ENCODE measurements at places on chromosomes 11 and 22. TPM values are rescaled to one million over a fixed set of nuclear protein-coding genes. Genes with fewer than 3 reads are reported as not detected.

CHADL gene
- total RNA-seq: 13.2 TPM

MOV10L1 gene
- total RNA-seq: 0.23 TPM

DNA sequence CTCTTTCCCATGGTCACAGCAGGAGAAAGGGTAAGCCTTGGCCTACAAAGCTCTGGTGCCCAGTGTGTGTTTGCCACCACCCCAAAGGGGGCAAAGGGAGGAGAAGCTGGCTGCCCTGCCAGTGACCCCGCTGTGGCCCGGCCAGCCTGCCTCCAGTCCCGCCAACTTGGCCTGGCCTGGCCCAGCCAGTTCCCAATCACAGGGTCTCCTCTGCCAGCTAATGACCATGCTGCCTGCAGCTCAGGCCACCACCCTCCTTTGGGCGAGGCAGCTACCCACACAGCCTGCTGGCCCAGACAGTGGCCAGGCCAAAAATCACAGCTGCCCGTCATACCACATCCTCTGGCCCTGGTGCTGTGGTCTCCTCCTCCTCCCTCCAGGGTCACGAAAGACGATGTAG, 5.1 kb downstream of the GDPD5 start:
- no peak for DNase-seq
- no peaks in the 10 kb centered on the region for H3K27me3 ChIP-seq
- H3K27ac ChIP-seq: no peak overlapping the region
- no peak overlapping the region for H3K4me3 ChIP-seq
- H3K36me3 ChIP-seq: no peaks in the 10 kb centered on the region

DNA sequence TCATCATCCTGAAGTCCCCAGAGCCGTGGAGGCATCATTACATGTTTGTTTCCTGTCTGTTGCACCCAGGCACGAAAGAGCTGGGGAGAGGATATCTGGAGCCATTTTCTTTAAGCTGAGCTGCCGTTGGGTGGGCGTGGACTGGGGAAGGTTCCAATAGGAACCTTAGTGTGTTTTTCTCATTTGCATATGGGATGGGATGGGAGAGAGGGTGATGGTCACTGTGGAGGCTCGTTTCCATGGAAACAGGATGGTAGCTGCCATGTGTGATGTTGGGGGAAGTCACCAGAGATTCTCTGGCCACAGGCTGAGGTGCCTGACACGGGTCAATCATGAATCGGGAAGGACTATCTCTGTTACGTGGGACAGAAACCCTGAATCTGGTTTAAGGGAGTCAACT, 39.7 kb downstream of the CACNA1I start:
- H3K27ac ChIP-seq: no peak overlapping the region
- H3K4me3 ChIP-seq: no peak overlapping the region
- H3K4me1 ChIP-seq: no peaks in the 10 kb centered on the region
- H3K36me3 ChIP-seq: no peaks in the 10 kb centered on the region
- peaks cover 70% of the 10 kb centered on the region for H3K27me3 ChIP-seq
- no peak for DNase-seq

AP5B1 gene
- 20.9 TPM for total RNA-seq

GRCh38 chr11:64720640-64721358, 2.2 kb downstream of the NRXN2 start:
- no peak overlapping the region for H3K27ac ChIP-seq
- peaks cover 6% of the 10 kb centered on the region for H3K4me1 ChIP-seq
- no peak overlapping the region for H3K4me3 ChIP-seq
- no peak for DNase-seq

DNA sequence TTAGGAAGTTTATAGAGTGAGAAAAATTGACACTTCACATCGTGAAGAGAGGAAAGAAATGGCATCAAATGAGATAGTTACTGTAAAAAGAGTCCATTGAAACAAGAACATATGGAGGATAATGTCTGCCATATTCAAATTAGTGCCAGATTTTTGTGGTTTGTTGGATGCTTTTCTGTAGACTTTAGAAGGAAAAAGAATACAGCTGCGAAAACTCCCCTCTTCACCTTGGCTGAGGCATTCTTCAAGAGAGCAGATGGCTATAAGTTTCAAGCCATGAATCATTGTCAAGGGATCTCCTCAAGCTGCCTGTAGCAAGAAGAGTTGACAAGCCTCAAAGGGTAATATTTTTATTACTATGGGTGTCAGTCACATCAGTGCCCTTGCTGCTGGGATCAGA, 507.4 kb upstream of the RAG2 start:
- H3K4me3 ChIP-seq: no peak overlapping the region
- H3K36me3 ChIP-seq: no peaks in the 10 kb centered on the region
- no peak for DNase-seq

DNA sequence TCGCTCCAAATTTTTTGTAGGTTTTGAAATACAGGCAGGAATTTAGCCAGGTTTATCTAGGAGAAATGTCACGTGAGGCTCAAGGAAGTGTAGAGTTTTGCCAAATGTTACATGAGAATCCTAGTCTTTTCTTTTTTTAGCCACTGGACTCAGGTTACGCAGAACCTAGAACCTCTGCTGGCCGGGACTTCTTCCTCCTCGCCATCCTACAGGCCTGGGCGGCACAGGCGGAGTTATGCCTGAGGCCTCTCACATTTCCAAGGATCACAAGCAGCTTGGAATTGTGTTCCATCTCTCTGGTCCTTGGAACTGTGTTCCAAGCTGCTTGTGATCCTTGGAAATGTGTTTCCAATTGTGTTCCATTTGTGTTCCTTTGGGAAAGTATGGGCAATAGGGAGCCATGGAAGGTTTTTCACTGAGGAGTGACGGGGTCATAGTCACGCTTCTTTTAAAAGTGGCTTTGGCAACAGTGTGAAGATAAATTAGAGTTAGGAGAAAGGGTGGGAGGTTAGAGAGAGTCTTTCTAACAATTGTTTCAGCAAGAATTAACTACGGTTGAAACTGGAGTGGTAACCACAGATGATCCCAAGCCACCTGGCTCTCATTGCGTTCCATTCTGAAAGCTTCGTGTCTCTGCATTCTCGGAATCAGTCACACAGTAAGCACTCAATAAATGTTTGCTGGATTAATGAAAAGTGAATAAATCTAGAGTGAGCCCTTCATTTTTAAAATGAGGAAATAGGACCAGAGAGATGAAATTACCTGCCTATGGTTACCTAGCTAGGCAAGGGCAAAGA, 12.5 kb upstream of the POU2AF1 start:
- H3K4me1 ChIP-seq: no peaks in the 10 kb centered on the region
- no peak overlapping the region for H3K27ac ChIP-seq
- no peak overlapping the region for H3K4me3 ChIP-seq
- DNase-seq: no peak
- no peaks in the 10 kb centered on the region for H3K27me3 ChIP-seq

DNA sequence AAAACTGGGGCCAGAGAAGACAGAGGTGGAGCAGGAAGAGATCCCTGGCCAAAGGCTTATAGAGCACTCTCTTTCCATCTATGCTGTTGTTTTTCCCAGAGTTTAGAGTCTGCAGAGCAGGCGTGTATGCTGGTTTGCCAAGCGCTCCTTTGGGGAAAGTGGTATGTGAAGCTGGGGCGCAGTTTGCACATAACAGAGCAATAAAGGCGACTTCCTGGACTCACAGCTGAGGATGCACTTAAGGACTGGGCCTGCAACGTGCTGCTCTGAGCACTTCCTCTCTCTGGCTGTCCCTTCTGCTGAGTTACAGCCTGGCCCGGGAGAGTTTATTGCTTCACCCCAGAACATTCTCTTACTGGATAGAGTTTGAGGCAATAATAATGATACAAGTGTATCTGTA, 41.7 kb downstream of the THAP12 start:
- no peaks in the 10 kb centered on the region for H3K27me3 ChIP-seq
- peak overlapping the region; percentile 57 for H3K27ac ChIP-seq
- H3K36me3 ChIP-seq: no peaks in the 10 kb centered on the region
- no peak for DNase-seq
- peaks cover 17% of the 10 kb centered on the region for H3K4me1 ChIP-seq

DNA sequence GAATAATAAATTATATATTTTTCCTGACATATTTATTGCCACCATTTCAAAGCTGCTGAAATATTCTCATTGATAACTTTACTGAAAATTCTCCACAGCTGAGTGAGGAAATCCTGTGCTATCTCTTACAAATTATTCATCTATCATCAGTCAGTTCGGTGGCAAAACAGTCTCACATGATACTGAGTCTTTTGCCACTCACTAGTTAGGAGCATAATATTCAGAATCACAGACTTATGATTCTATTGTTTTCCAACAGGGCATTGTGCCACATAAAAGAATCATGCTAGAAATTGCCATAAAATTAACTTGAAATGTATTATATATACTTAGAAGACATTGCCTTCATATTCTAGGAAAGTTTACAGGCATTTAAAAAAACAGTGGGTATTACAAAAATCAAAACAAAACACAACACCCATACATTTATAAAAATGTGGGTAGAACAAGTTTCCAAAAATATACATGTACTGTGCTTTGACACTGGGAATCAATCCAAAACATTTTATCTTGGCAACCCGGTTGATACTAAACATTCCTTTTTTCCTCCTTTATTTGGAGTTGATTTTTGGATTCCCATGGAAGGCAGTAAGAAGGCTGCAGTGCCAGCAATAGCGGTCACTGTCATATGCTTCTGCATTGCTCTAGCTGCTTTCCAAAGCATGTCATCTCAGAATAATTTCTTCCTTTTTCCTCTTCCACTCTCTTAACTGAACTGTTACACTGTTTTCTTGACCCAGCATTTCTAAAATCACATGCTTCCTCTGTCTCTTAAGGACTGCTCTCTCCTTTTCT, 42.5 kb downstream of the ATG16L2 start:
- DNase-seq: no peak
- peaks cover 10% of the 10 kb centered on the region for H3K36me3 ChIP-seq

DNA sequence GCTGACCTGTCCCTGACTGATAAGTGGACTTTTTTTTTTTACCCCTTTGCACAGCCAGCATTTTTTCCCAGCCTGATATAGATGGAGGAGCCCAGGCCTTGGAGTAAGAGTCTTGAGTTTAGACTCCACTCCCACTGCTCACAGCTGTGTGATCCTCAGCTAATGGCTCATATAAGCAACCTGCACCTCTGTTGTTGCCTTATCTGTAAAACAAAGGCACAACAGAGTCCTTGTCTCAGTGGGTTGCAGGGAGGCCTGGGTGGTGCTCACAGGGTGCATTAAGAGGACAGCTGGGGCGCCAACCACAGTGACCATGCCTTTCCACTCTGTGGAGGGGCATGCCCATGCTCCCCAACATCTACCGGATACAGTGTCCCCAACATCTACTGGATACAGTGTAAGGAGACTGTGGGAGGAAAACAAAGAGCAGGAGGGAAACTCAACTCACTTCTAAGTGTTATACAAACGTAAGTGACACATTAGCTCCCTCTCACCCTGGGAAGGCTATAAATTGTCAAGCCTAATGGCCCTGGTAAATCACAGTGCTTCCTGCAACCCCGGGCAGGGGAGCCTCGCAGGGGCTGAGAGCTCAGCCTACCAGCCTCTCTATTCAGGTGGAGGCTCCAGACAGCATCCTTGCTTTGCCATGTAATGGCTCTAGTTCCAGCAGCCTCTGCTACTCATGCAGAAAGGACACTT, 109.5 kb downstream of the TENM4 start:
- DNase-seq: no peak
- H3K27me3 ChIP-seq: no peaks in the 10 kb centered on the region
- no peaks in the 10 kb centered on the region for H3K36me3 ChIP-seq
- H3K4me3 ChIP-seq: no peak overlapping the region
- no peaks in the 10 kb centered on the region for H3K4me1 ChIP-seq

- H3K27ac ChIP-seq: no peak overlapping the region
- H3K36me3 ChIP-seq: peaks cover 24% of the 10 kb centered on the region
- H3K27me3 ChIP-seq: no peaks in the 10 kb centered on the region
Measured at GRCh38 chr11:72760539-72761405, 8.6 kb upstream of the ARAP1 start.

DNA sequence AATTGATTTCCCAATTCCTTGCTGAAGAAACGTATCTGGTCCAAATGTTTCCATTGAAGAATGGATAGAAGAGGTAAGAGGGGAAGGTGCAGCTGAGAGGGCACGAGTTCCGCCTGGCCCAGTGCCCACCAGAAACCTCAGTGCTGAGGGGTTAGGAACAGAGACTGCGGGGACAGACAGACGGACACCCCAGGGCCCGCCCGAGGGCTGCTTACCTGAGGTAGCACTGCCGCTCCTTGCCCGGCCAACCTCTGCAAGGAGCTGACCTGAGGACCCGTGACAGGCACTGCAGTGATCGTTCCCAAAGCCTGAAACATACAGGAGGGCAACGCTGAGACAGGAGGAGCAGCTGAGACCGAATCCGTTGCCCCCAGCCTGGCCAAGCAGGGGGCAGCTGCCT, 89.6 kb downstream of the PHF21B start:
- H3K27me3 ChIP-seq: no peaks in the 10 kb centered on the region
- no peak overlapping the region for H3K27ac ChIP-seq
- no peaks in the 10 kb centered on the region for H3K4me1 ChIP-seq

GRAP2 gene
- 1.4 TPM for total RNA-seq

GRCh38 chr11:111352935-111353710, 26.0 kb downstream of the POU2AF1 start:
- no peaks in the 10 kb centered on the region for H3K4me1 ChIP-seq
- H3K27ac ChIP-seq: no peak overlapping the region
- no peak overlapping the region for H3K4me3 ChIP-seq
- H3K27me3 ChIP-seq: no peaks in the 10 kb centered on the region
- H3K36me3 ChIP-seq: no peaks in the 10 kb centered on the region

GRCh38 chr11:121794671-121795141, 321.3 kb downstream of the BLID start:
- H3K4me3 ChIP-seq: no peak overlapping the region
- no peaks in the 10 kb centered on the region for H3K36me3 ChIP-seq
- peak; percentile 57 for DNase-seq
- no peaks in the 10 kb centered on the region for H3K27me3 ChIP-seq
- peaks cover 12% of the 10 kb centered on the region for H3K4me1 ChIP-seq

- H3K4me1 ChIP-seq: peaks cover 19% of the 10 kb centered on the region
- no peak for DNase-seq
- no peak overlapping the region for H3K4me3 ChIP-seq
- no peak overlapping the region for H3K27ac ChIP-seq
- peaks cover 25% of the 10 kb centered on the region for H3K36me3 ChIP-seq
- no peaks in the 10 kb centered on the region for H3K27me3 ChIP-seq
Measured at GRCh38 chr11:17171343-17171742, 36.4 kb downstream of the PIK3C2A start.

DNA sequence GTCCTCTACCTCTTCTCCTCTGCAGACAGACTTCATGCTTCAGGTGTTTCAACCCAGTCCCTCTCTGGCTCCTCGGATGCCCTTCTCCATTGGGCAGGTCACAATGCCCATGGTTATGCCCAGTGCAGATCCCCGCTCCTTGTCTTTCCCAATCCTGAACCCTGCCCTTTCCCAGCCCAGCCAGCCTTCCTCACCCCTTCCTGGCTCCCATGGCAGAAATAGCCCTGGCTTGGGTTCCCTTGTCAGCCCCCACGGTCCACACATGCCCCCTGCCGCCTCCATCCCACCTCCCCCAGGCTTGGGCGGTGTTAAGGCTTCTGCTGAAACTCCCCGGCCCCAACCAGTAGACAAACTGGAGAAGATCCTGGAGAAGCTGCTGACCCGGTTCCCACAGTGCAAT, 9.3 kb upstream of the BACE1-AS start:
- H3K27ac ChIP-seq: no peak overlapping the region
- no peak overlapping the region for H3K4me3 ChIP-seq
- no peaks in the 10 kb centered on the region for H3K4me1 ChIP-seq

Data from esophagus muscularis mucosa (tissue), 4 donors.